ENCODE measurements at places on chromosomes 3 and 15.

DNA sequence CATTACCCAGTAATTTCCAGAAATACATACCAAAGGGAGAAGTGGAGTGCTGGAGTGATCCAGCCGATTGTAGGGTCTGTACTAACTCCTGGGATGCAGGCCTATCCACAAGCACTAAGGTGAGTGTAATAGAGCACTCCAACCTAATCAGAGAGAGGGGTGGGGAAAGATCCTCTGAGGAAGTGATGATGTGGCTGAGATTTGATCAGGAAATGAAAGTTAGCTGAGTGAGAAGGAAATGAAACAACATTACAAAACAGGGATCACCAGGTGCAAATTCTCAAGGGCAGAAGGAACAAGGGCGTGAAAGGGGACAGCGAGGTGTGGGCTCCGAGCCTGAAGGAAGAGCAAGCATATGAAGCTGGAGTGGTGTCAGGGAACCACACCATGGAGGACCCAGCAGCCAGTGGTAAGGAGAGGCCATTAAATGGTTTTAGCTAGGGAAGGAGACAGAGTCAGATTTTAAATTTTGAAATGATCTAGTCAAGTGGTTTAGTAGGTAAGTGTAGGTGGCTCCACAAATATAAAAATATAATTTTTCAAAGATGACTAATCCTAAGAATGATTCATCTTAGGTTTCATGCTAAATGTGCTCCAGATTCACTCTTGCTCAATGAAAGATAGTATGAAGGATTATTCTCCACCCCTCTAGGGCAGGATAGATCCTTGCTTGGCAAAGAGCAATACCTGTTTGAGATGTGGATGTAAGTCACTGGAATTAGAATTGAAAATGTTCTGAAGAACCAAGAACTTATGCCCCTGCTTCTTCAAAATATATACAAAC, 348.7 kb downstream of the TBL1XR1 start:
- no peak for DNase-seq

- no peak for DNase-seq
Observed at GRCh38 chr3:144556392-144556791, 584.8 kb downstream of the DIPK2A start.

DNA sequence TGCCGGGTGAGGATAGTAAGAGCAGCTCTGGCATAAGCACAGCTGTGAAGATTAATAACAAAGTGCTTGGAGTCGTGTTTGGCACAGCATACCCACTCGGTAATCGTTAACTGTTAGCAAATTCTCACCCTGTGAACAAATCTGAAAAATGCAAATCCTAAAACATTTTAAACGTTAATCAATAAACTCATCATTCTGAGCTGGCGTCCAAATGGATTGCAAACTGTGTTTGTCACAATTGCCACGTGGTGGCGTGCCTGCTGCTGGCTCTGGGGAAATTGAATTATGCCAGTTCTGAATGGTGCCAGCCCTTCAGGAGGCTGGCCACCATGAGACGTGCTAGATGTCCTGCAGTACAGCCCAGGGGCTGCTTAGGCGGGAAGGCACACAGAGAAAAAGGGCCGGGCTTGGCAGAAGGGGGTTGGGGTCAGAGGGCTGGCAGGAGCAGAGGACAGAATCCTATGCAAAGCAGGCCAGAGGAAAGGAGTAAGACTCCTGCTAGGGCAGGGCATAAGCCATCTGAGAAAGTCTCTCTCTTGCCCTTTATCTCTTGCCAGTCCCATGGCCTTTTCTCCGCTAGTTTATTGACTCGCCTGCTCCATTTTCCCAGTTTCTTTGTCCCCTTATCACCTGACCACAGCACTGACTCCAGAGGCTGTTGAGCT, 22.1 kb upstream of the POLG start:
- no peak for DNase-seq

- no peak for DNase-seq
Observed at GRCh38 chr3:113136071-113136470, 75.3 kb upstream of the BOC start.

DNA sequence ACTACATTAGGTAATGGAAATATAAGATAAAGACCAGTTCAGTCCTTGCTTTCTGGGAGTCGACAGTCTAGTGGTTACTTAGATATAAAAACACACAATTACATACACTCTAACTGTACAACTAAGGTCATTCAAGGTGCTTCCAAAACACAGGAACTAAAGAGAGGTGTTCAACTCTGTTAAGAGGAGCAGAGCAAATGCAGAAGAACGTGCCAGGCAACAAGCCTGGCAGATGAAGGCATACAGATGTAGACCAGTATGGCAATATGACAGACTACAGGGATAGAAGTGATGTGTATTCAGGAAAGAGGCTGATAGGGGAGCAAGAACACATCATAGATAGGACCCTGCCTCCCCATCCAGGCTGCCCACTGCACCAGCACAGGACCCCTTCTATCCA, 78.3 kb downstream of the CBLB start:
- no peak for DNase-seq
